GM23248 (cell line): ENCODE measurements at places on chromosomes 4 and X.

DNA sequence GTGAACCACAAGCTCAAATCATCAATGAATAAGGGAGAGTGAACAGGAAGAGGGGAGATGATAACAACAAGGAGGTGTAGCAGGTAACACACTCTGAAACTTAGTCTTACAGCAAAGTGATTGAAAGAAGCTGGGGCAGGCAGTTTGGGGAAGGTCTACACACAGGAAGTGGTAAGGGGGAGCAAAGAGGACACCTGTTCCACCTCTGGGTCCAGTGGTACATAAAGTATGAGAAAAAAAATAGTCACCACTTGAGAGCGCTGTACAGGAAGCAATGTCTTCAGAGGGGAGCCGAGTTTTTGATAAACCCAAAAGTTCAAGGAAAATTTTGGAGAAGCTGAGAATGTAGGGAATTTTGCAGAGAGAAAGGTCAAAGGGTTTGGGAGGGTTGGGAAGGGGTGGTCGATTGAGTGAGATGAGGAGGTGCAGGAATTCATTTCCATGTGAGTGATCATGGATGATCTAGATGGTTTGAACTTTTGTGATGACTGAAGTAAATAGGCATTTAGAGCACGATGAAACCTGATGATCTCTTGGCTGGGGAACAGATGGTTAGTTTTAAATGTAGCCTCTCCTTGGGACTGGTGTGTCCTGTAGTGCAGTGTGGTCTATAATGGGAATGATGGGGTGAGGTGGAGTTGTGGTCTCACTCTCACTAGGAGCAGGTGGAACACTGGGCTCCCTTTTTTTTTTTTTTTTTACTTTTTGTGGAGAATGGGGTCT is 142.0 kb downstream of the RBMX2 start:
- no peak for DNase-seq

GRCh38 chrX:21974011-21974385 is 33.5 kb downstream of the SMS start:
- DNase-seq: no peak

- no peak for DNase-seq
Measured at GRCh38 chrX:39734174-39734776, 363.5 kb downstream of the BCOR start.

DNA sequence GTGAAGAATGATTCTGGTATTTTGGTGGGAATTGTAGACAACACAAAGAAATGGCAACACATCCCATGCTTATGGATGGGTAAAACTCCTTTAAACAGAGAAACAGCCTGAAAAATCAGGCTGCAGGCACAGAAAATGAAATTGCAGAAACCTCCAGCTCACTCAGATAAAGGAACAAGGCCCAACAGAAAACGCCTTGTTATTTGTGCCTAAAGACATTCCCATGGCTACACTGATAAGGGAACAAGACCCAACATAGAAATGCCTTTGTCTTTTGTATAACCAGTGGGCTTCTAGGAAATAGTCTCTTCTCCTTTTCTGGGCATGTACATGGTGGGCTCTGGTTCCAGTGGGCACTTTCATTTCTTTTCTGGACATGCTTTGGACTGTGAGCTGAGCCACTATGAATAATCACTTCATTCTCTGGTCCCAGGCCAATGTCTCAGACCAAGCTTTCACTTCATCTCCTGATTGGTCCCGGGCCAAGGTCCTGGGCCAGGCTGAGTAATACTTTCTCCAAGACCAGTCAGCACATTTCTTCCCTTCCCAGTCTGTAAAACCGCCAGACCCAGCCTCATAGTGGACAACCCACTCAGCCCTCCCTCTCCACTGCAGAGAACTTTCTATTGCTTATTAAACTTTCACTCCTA is 160.5 kb downstream of the TBX22 start:
- DNase-seq: no peak

DNA sequence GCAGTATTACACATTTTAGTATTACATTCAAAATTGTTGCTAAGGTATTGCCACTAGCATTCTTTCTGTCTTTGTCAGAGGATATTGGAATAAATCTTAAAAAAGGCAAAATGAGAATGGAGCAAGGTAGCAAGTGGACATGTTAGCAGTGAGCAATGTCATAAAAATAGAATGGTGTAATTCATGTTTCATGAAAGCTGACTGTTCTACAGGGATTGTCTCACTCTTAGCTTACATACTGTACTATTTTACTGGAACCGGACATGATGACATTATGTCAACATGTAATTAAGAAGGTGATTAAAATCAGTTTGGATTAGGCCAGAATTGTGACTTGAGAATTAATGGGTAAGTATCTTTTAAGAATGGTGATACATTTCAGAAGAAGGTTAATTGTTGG is 1086.2 kb downstream of the STIM2 start:
- no peak for DNase-seq

- DNase-seq: no peak
Measured at GRCh38 chr4:56086073-56086541, 137.4 kb downstream of the CEP135 start.

GRCh38 chr4:57270346-57270745 is 160.2 kb upstream of the IGFBP7 start:
- peak; percentile 69 for DNase-seq

DNA sequence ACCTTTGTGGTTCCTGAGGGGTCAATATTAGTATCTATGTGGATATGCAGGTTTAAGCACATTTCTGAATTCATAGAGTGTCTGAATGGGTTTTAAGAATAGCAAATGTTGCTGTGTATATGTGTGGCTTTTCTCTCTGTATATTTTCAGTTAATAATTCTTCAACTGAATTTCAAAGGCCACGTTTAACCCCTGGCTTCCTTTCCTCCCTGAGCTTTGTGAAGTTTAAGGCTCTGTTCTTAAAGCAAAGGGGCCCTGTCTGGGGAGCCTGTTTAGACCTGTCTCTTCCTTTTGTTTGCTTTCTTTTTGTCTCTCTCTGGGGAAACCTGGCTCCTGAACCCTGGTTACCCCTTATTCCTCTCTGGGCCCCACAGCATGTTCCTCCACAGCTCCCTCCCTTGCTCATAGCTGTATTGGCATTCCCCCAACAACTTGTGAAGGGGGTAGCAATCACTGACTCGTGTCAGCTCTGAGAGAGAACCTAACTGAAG is 139.1 kb downstream of the COL4A6 start:
- DNase-seq: peak; percentile 38

DNA sequence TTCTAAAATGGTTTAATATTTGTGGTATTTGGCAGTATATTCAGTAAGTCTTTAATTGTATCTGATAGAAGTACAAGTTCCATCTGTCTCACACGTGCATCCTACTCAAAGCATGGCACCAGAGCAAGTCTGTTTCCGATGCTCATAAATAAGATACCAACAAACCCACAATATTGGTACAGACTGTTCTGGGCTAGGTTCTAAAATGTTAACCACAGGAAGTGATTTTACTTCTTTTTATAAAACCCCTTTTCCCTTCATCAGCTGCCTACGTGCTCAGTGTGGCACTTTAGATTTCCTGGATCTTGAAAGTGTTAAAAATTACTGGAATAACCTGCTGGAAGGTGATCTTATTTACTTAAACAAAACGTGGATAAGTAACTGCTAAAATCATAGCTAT is 165.1 kb downstream of the CFAP299 start:
- no peak for DNase-seq

GRCh38 chrX:39859991-39860861 is 237.5 kb downstream of the BCOR start:
- DNase-seq: peak; percentile 65

DNA sequence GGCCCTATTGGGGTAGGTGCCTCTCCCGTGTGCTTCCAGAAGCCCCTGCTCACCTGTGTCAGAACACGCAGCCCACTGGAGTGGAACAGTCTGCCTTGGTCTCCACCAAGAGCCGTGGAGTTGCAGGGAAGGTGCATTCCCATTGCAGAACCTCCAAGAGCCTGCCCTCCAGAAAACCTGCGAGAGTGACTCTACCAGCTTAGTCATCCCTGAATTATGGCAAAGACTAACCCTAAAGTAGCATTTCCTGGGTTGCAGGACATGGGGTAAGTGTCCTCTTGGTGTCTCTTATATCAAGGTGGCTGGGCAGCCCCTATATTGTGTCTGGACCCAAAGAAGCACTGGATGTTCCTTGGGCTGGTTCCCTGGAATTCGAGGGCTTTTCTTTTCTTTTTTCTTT is 224.6 kb downstream of the BCOR start:
- DNase-seq: no peak

DNA sequence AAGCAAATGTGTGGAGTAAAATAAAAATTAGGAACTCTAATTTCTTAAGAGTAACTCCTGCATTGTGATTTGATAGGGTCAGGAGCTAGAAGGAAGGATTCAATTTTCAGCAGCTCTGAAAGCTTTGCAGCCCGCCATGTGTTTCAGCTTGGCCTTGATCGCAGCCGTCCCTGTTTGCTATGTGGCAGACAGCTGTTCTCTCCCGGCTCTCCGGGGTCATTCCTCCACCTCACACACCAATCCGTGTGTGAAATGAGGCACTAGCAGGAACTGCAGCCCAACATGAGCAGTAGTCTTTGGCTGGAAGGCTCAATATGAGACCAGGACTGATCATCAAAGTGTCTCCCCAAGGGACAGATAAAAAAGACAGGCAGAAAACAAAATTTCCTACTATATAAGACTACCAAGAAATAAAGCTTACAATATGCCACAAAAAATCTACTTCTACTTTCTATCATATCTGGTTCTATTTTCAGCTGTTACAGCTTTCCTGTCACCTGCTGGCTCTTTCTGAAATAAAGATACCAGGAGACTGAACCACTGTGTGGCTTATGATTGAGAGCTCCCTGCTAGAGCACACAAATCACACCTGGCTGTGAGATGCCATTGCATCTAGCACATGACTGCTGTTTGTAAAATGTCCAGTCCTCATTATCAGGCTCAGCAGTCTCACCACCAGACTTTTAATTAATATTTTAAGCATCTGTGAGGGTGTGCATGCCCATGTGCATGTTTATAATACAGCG is 44.1 kb upstream of the SEC24B start:
- no peak for DNase-seq

DNA sequence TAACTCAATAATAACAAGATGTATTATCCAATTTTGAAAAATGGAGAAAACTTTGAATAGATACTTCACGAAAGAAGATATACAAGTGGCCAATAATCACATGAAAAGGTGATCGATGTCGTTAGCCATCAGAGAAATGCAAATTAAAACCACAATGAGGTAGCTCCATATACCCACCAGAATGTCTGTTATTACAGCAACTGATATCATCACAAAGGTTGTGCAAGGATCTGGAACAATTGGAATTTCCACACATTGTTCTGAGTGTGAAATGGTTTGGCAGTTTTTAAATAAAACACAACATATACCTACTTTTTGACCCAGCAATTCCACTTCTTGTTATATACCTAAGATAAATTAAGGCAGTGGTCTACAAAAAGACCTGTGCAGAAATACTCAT is 71.7 kb downstream of the IRS4 start:
- DNase-seq: no peak

DNA sequence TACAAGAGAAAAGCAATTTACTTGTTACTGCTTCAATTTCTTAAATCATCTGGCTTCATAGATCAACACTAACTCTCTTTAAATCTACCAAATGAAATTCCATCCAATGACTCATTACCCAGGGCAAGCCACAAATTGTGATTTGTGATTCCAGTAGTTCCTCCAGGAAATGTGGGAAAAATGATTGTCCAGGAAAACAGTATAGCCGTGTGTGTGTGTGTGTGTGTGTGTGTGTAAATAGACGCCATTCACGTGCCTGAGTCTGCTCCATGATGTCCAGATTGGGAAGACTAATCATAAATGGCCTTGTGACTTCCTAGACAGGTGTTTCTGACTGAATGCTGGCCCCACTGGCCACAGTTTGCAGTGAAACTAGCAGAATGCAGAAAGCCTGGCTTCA is 121.3 kb downstream of the HS6ST2 start:
- peak; percentile 11 for DNase-seq

- peak; percentile 70 for DNase-seq
Measured at GRCh38 chr4:121594796-121595526, 101.8 kb downstream of the ANXA5 start.

GRCh38 chrX:99301990-99302389 is 1108.1 kb downstream of the PCDH19 start:
- DNase-seq: peak; percentile 2

- DNase-seq: no peak
Measured at GRCh38 chr4:126595643-126596042, 1037.1 kb upstream of the INTU start.

- no peak for DNase-seq
Measured at GRCh38 chr4:185374573-185374972, 21.2 kb downstream of the LRP2BP start.

DNA sequence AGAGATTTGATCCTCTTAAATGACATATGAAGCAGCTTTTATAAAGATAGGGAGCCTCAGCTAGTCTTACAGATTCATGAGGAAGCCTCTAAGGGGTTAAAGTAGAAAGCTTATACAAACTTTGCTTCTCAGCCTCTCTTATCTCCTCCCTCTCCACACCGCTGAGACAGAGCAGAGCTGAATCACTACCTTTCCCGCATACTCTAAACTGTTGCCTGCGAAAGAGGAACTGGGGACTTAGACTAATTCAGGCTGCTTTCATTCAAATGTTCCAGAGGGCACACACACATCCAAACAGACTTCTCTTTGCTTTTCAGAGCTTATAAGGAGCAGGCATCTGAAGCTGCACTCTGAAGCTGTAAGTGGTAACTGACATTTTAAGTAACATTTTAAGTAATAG is at the start of gene SERTM2:
SERTM2 (plus strand) TSS at position 169 of the 400 bp plus-strand sequence. CDS start 7,213 bp downstream, outside the sequence.
- DNase-seq: no peak

DNA sequence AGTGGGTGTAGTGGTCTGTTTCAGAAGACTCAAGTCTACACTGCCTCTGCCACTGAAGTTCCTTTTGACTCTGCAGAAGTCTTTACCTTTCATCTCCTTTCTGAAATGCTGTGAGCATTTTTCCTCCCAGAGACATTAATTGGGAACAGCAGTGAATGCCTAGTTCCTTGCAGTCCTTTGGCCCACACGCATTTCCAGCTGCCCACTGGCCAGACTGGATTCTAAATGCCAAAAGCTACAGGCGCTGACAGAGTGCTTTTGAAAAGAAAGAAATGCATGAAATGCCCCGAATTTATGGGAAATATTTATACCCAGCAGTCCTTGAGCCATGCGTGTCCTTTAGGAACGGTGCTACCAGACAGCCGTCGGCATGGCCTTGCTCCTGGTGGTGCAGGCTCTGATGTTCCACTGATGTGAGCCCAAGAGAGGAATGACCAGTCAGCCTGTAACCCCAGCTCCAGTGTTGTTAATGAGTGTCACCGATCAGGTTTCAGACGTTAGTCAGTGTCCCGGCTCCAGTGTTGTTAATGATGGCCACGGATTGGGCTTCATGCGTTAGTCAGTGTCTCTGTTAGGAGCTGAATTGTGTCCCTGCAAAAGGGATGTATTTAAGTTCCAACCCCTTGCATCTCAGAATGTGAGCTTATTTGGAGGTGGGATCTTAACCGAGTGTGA is 132.6 kb downstream of the TBL1X start:
- DNase-seq: peak; percentile 73

GRCh38 chr4:17194586-17194985 is 296.1 kb upstream of the LDB2 start:
- DNase-seq: peak; percentile 46

GRCh38 chrX:29813174-29813573 is 402.2 kb upstream of the MAGEB2 start:
- no peak for DNase-seq

DNA sequence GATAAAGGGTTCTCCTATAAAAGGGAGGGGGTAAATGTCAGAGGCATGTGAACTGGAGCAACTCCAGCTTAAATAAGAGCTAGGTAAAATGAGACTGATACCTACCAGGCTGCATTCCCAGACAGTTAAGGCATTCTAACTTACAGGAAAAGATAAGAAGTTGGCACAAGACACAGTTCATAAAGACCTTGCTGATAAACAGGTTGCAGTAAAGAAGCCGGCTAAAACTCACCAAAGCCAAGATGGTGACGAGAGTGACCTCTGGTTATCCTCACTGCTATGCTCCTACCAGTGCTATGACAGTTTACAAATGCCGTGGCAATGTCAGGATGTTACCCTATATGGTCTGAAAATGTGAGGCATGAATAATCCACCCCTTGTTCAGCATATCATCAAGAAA is 13.1 kb upstream of the SULT1B1 start:
- DNase-seq: no peak
